ENCODE measurements at places on chromosomes 2 and 18. TPM values are rescaled to one million over a fixed set of nuclear protein-coding genes. Genes with fewer than 3 reads are reported as not detected.
A peak's percentile ranks its signal among the peaks of the same experiment; 100 is the strongest.

GRCh38 chr2:76851000-76851399 lies 671.2 kb downstream of the LRRTM4 start:
- DNase-seq = no peak

- DNase-seq = no peak
Observed at GRCh38 chr18:24988253-24988840, 363.6 kb downstream of the ZNF521 start.

DNA sequence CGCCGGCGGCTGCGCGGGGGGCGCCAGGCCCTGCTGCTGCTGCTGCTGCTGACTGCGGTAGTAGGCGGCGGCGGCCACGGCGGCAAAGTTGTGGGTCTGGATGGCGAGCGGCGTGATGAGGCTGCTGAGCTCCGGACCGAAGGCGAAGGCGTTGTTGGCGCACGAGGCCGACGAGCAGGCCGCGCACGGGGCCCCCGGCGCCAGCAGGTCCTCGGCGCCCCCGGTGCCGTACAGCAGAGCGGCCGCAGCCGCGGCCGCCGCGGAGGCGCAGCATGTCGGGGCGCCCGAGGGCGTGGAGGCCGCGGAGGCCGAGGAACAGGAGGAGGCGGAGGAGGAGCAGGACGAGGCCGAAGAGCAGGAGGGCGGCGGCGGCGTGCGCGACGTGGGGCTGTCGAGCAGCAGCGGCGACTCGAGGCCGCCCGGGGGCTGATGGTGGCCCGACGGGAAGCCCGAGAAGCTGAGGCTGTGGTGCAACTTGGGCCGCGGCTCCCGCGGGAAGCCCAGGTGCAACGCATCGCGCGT lies 1.8 kb downstream of the ZFP36L2 start:
- no peak for DNase-seq

DNA sequence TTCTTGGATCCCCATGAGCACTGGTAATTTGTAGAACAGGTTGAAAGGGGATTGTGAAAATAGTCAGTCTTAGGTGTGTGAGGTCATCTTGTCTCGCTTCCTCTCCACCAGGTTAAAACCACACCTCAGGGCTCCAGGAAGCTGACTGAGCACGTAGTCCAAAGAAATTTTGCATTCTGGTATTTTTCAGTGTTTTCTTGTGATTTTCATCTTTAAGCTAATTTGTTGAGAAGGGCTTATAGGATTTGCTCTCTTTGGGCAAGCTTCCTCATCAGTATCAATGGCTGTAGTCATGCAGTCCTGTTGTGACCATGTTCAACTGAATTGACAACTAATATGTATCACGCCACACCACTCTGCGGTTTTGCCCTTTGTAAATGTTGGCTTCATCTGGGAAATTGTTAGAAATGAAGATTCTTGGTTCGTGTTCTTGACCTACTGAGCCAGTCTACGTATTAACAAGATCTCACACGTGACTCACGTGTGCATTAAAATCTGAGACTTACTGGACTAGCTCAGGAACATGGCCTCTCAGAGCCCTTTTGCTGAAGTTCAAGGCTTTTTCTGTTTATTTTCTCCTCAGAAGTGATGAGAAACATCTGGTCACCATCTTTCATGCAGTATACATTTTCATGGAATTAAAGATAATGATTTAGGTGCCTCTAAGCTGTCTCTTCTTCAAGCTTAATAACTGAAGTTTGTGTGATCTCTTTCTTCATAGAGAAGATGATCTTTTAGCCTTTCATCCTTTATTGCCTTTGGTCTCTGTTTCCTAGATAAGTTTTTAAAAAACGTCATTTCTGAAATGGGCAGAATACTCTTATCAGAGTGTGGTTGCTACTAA lies 32.8 kb downstream of the FMNL2 start:
- DNase-seq = no peak

DNA sequence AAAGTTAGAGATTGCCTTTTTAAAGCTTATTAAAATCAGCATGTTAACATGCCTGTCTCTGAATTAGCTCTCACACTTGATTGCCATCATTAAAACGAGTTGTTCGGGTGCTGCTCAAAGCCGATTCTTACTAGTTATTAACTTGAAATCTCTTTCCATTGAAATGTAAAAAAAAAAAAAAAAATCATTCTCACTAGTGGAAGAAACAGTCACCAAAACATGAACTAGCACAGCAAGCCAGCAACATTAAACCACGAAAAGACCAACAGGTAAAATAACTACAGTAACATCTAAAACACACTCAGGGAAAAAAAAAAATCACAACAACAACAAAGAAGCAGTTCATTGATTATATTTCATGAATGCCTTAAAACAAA lies 264.5 kb downstream of the MEIS1 start:
- DNase-seq = no peak

DNA sequence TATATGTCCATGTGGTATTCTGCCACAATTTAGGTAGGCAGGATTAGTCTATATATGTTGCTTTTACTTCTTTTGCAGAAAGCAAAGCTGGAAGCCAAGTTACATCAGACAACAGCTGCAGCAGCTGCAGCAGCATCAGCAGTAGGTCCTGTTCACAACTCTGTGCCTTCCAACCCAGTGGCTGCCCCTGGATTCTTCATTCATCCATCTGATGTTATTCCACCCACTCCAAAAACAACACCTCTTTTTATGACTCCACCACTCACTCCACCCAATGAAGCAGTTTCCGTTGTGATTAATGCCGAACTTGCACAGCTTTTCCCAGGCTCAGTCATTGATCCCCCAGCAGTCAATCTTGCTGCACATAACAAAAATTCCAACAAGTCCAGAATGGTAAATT lies 107.6 kb downstream of the BIRC6 start:
- DNase-seq = no peak

- DNase-seq = no peak
Observed at GRCh38 chr2:176424746-176425145, 155.5 kb downstream of the MTX2 start.

GRCh38 chr2:134119713-134120405 lies 134.0 kb upstream of the MGAT5 start:
- peak; percentile 94 for DNase-seq

GRCh38 chr2:180144338-180144813 lies 137.3 kb upstream of the CWC22 start:
- no peak for DNase-seq

DNA sequence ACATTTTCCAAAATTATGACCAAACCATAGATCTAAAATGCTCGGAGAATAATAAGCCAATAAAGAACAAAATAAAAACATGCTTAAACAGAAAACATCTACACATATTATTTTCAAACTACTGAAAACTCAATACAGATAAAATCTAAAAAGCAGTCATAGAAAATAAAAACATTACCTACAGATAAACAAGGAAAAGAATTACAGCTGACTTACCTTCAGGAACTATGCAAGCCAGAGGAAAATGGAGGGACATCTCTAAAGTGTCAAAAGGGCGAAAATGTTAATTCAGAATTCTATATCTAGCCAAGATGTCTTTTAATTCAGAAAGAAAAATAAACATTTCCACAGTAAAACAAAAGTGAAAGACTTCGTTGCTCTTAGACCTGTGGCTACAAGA lies 112.9 kb upstream of the GYPC start:
- DNase-seq = no peak

DNA sequence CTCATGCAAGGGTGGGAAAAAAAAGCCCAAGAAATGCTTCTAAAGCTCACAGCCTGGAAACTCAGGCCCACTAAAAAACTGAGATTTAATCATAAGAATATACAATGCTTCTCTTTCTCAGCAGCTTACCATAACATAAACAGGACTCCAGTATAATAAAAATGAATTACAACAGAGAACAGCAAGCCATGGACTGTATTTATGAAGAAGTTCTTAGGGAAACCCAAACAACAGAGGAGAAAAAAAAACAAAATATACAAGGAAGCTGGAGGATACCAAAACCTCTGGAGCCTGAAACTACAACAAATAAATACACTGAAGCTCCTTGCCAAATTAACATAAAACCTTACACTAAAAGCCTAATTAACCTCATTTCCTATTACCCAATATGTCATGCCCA lies 187.8 kb downstream of the RDH14 start:
- no peak for DNase-seq

DNA sequence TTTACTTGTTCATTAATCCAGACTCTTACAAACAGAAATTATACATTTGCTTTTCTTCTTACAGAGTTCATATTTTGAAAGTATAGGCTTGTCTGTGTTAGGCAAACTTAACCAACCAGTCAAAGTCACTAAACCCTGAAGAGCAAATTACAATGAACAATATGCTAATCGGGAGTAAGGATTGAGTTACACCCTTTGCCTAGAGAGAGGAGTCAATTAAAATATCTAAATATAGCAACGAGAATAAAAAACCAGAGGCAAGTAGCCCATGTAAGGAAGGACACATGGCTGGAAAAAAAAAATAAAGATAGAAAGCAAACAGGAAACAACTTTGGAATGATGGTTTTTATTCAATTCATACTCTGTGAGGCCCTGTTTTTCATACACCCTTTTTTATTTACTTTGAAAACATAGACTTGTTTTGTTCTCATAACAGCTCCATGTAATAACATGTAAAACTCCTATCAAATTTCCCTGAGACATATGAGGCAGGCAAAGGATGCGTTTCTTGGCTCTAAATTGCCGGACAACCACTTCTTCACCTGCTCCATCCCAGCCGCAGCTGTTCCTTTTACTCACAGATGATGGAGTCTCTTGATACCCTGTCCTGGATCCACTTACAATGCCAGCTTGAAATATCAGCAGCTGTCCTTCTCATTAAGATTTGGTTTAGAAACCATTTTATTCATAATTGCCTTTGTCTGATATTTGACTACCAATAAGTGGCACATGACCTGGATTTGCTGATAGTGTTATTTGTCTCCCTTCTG lies 767.7 kb upstream of the GCFC2 start:
- DNase-seq = no peak

DNA sequence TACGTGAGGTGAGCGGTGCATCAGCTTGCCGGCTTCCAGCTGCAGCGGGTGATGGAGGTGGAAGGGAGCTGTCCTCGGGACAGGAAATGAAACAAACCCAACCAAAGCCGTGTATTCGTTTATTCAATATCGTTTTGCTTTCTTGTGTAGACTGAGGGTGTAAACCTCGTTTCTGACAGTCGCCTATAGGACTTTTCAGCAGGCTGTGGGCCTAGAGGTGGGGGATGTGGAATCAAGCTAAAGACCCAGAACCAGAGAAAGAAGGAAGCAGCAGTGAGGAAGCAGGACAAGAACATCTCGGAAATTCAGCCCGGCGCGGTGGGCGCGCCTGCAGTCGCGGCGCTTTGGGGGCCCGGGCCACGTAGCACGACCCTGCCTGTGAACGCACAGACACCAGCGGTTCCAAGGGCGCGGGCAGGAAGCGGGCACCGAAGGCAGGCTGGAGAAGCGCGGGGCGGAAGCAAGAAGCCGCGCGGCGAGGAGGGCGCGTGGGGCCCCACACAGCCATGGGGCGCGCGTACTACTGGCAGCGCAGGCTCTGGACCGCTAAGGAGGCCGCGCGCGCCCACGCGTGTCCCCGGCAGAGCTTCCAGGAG lies 755 bp upstream of the ATP9B start:
- no peak for DNase-seq

DNA sequence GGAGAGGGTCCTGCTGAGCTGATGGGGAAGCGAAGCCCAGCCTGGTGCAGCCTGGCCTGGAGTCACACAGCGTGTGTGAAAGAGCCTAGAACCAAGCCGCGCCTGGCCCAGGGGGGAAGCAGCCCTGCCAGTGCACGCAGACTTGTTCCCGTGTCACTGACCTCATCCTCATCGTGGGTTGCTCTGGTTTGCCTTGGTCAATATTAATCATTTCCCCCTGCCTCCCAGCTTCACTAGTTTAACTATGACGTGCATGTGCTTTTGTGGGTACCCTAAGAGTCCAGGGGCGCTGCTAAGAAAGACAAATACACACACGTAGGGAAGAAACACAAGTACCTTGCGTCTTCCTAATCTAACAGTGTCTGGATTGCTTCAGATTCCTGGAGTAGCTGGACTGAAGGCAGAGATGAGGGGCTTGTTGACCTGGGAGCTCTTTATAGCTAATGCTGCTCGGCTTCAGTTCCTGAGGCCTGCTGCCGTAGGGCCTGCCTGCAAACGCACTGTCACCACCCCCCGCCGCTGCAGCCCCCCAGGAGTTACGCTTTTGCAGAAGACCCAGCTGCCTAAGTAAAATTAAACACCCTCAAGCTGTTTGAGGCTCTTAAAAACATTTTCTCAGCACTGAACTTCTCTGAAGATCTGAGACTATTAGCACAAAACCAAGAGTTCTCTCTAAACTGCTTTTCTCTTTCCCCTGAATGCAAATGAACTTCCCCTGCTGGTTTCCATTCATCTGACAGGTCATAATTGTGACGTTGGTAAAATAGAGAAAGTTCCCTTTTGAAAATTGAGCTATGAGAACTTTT lies 159.2 kb downstream of the FAM210A start:
- DNase-seq = peak; percentile 5

GRCh38 chr2:138893746-138894145 lies 113.6 kb upstream of the NXPH2 start:
- DNase-seq = peak; percentile 6

- no peak for DNase-seq
Observed at GRCh38 chr2:204967199-204967960, 422.1 kb downstream of the PARD3B start.

GRCh38 chr18:31596081-31596872 lies 4.6 kb downstream of the TTR start:
- DNase-seq = no peak

- no peak for DNase-seq
Observed at GRCh38 chr2:219676586-219676985, 49.2 kb downstream of the SLC4A3 start.

DNA sequence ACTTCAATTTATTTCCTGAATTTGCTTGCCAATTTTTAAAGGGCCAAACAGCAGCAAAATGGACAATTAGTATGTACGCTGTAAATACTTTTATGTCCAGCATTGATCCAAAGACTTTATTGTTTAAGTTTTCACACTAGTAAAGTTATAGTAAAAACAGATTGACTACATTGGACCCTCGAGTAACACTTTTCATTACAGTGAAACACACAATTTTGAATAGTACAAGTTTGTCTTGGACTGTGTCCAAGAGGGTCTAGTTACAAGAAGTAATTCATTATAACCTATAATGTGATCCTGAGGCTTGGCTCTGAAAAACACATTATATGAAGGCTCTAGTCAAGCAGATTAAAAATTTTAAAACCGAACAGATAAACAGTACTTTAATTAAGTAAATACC lies 11.4 kb upstream of the RBBP8 start:
- no peak for DNase-seq

DNA sequence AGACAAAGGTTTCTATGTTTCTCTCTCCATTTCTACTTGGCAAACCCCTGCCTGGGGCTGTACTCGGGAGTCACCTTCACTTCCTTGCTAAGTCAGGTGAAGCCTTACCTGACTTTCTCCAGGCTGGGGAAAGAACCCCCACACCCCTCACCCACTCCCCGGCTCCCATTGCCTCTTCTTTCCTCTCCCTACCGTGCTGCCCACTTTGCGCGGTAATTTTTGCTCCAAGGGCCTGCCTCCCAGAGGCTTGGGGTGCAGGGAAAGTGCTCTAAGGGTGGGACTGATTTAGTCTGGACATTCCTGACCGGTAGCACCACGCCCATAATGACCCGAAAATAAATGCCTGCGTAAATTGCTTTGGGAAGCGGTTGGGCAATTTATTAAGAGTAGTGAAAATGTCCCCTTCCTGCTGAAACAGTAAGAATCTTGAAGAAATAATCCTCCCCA lies 49.1 kb upstream of the ATP6V1B1 start:
- DNase-seq = no peak

- peak; percentile 24 for DNase-seq
Observed at GRCh38 chr2:134231965-134232340, 21.9 kb upstream of the MGAT5 start.

VSNL1 gene
- polyA plus RNA-seq = 40.4 TPM

MC2R gene
- polyA plus RNA-seq = not detected

EGR4 gene
- polyA plus RNA-seq = 0.02 TPM

STK17B gene
- 4.3 TPM for polyA plus RNA-seq

DNAJC5G gene
- polyA plus RNA-seq = not detected

NFE2L2 gene
- polyA plus RNA-seq = 107 TPM
